GM23338 (cell line): ENCODE measurements at places on chromosomes 3 and 15. TPM values are rescaled to one million over a fixed set of nuclear protein-coding genes. Genes with fewer than 3 reads are reported as not detected.
A peak's percentile ranks its signal among the peaks of the same experiment; 100 is the strongest.

- H3K36me3 ChIP-seq = no peaks in the 10 kb centered on the region
- no peak overlapping the region for H3K4me3 ChIP-seq
- no peak overlapping the region for H3K27ac ChIP-seq
- peaks cover 22% of the 10 kb centered on the region for H3K4me1 ChIP-seq
- no peaks in the 10 kb centered on the region for H3K27me3 ChIP-seq
Observed at GRCh38 chr3:77690284-77690845, 650.5 kb downstream of the ROBO2 start.

GRCh38 chr3:3151513-3151912, 24.8 kb downstream of the TRNT1 start:
- H3K36me3 ChIP-seq = peaks cover 42% of the 10 kb centered on the region
- H3K4me1 ChIP-seq = no peaks in the 10 kb centered on the region
- no peak for DNase-seq
- no peak overlapping the region for H3K4me3 ChIP-seq
- no peak overlapping the region for H3K27ac ChIP-seq
- H3K27me3 ChIP-seq = no peaks in the 10 kb centered on the region

Gene PPCDC
- total RNA-seq = 40.2 and 42.8 TPM in 2 replicates

DNA sequence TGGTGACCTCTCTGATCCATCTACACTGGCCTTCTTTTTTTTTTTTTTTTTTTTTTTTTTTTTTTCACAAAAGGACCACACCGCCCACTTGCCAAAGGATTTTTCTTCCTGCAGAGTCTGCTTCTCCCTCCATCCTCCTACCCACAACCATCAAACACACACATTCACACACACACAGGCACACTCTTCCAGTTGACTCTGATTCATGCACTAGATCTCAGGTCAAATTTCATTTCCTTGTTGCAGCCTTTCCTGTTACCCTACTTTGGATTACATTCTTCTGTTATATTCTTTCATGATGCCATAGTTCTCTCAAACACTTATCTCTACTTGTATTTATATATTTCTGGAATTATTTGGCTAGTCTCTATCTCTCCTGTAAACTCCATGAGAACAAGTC, 133.9 kb downstream of the STAC start:
- peaks cover 4% of the 10 kb centered on the region; the same call in 1 of the 2 replicates for H3K36me3 ChIP-seq
- no peak overlapping the region for H3K27ac ChIP-seq
- H3K4me1 ChIP-seq = no peaks in the 10 kb centered on the region
- H3K27me3 ChIP-seq = no peaks in the 10 kb centered on the region
- H3K4me3 ChIP-seq = no peak overlapping the region
- DNase-seq = no peak

Gene KIF23
- 76.9 and 103 TPM in 2 replicates for total RNA-seq

Gene OXSM
- total RNA-seq = 2.2 and 4.6 TPM in 2 replicates

Gene ZNF501
- total RNA-seq = 6.6 and 8.0 TPM in 2 replicates

Gene ECE2
- 0.24 TPM in 1 of 2 replicates, not detected in the other for total RNA-seq

GRCh38 chr3:71088019-71088708, 495.4 kb downstream of the FOXP1 start:
- no peak overlapping the region; the same call in 1 of the 2 replicates for H3K27ac ChIP-seq
- no peaks in the 10 kb centered on the region for H3K36me3 ChIP-seq
- no peaks in the 10 kb centered on the region for H3K27me3 ChIP-seq
- peaks cover 12% of the 10 kb centered on the region; the same call in 1 of the 2 replicates for H3K4me1 ChIP-seq
- no peak overlapping the region for H3K4me3 ChIP-seq
- no peak for DNase-seq

GRCh38 chr3:115861166-115861733, 237.9 kb downstream of the GAP43 start:
- H3K4me1 ChIP-seq = peaks cover 72% of the 10 kb centered on the region
- peak; percentile 69 for DNase-seq
- no peaks in the 10 kb centered on the region for H3K27me3 ChIP-seq
- H3K27ac ChIP-seq = no peak overlapping the region

- no peaks in the 10 kb centered on the region for H3K36me3 ChIP-seq
- H3K4me3 ChIP-seq = no peak overlapping the region
- H3K27ac ChIP-seq = no peak overlapping the region
- H3K4me1 ChIP-seq = no peaks in the 10 kb centered on the region
Observed at GRCh38 chr3:147921051-147921450, 511.9 kb downstream of the ZIC1 start.

Gene MAN2C1
- total RNA-seq = 129 and 131 TPM in 2 replicates

DNA sequence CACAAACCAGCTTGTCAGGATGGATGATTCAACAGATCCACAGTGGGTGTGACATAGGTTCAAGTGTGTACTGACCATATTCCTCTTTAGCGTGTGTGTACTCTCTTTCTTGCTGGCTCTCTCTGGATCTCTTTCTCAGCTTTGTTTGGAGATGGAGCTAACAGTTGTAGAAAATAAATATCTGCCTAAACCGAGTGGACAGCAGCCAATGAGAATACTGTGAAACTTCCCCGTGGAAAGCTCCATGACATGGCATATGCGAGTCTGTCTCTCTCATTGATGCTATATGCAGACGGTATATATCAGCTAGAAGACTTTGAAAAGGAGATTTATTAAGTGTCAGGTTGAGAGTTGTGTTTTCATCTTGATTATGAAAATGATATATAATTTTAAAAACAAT, 406.5 kb upstream of the SUCLG2 start:
- H3K27me3 ChIP-seq = no peaks in the 10 kb centered on the region
- H3K4me3 ChIP-seq = no peak overlapping the region
- no peaks in the 10 kb centered on the region for H3K36me3 ChIP-seq
- no peak overlapping the region for H3K27ac ChIP-seq
- DNase-seq = no peak
- no peaks in the 10 kb centered on the region for H3K4me1 ChIP-seq

- no peaks in the 10 kb centered on the region for H3K36me3 ChIP-seq
- no peak for DNase-seq
- H3K27me3 ChIP-seq = no peaks in the 10 kb centered on the region
- no peak overlapping the region for H3K27ac ChIP-seq
- H3K4me1 ChIP-seq = no peaks in the 10 kb centered on the region
- H3K4me3 ChIP-seq = no peak overlapping the region
Observed at GRCh38 chr3:124296406-124296805, 304.5 kb upstream of the ROPN1 start.

- no peaks in the 10 kb centered on the region for H3K36me3 ChIP-seq
- DNase-seq = no peak
- no peak overlapping the region for H3K27ac ChIP-seq
- peaks cover 36% of the 10 kb centered on the region for H3K4me1 ChIP-seq
- no peak overlapping the region for H3K4me3 ChIP-seq
Observed at GRCh38 chr3:190019006-190019405, 101.7 kb downstream of the P3H2 start.

- DNase-seq = no peak
- H3K27me3 ChIP-seq = peaks cover 42% of the 10 kb centered on the region
- H3K4me1 ChIP-seq = peaks cover 12% of the 10 kb centered on the region
- H3K27ac ChIP-seq = no peak overlapping the region
- no peaks in the 10 kb centered on the region for H3K36me3 ChIP-seq
Observed at GRCh38 chr15:51736069-51736468, 1.4 kb downstream of the LYSMD2 start.

GRCh38 chr3:21955406-21955805, 204.4 kb upstream of the ZNF385D start:
- no peak overlapping the region for H3K27ac ChIP-seq
- no peaks in the 10 kb centered on the region for H3K36me3 ChIP-seq
- no peaks in the 10 kb centered on the region for H3K27me3 ChIP-seq
- DNase-seq = no peak

DNA sequence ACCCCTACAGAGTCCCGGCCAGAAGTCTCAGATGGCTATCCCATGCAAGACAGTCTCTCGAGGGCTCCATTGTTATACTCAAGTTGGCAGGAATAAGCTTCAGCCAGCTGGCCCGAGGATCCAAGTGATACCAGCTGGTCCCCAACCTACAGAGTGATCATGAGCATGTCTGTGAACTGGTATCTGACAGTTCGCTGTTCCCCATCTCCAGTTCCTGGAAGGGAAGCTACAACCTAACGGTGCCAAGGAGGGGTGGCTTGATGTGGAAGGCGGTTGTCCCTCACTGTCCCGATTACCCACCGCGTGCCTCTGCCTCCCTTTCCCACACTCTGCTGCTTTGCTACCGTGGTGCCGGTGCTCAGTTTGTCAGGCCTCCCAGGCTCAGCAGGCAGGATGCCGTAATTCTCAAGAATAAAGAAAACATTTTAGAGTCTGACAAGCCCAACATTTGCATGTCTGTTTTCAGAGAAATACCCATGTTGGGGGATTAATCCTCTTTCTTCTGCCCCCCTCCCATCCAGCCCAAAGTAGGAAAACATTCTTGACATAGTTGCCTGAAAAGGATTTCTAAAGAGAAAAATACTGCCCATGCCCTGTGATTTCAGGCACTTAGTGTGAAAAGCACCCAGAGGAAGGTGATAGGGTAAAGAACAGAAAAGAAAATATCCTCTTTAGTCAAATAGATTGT, 49.4 kb upstream of the HES1 start:
- H3K27ac ChIP-seq = peak overlapping the region; percentile 58; the same call in 1 of the 2 replicates
- no peak overlapping the region for H3K4me3 ChIP-seq
- H3K36me3 ChIP-seq = no peaks in the 10 kb centered on the region

Gene OSBPL10
- total RNA-seq = 149 and 204 TPM in 2 replicates

GRCh38 chr3:115085197-115085865, 61.8 kb downstream of the ZBTB20 start:
- peaks cover 14% of the 10 kb centered on the region for H3K4me1 ChIP-seq
- no peaks in the 10 kb centered on the region for H3K36me3 ChIP-seq
- no peak overlapping the region for H3K4me3 ChIP-seq
- peak; percentile 57 for DNase-seq

DNA sequence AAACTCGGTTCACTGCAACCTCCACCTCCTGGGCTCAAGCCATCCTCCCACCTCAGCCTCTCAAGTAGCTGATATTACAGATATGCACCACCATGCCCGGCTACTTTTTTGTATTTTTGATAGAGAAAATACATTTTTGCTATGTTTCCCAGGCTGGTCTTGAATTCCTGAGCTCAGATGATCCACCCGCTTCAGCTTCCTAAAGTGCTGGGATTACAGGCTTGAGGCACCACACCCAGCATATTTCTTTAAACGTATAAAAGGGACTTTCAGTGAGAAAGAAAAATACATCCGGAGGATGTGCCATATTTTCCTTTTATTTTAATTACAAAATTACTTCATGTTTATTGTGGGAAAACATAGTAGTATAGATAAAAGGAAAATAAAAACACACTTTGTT, 55.2 kb downstream of the RPL39L start:
- H3K27me3 ChIP-seq = no peaks in the 10 kb centered on the region
- H3K27ac ChIP-seq = peak overlapping the region; percentile 52; the same call in 1 of the 2 replicates
- no peak for DNase-seq
- no peak overlapping the region for H3K4me3 ChIP-seq
- H3K36me3 ChIP-seq = no peaks in the 10 kb centered on the region

Gene ONECUT1
- total RNA-seq = 4.2 and 9.4 TPM in 2 replicates

DNA sequence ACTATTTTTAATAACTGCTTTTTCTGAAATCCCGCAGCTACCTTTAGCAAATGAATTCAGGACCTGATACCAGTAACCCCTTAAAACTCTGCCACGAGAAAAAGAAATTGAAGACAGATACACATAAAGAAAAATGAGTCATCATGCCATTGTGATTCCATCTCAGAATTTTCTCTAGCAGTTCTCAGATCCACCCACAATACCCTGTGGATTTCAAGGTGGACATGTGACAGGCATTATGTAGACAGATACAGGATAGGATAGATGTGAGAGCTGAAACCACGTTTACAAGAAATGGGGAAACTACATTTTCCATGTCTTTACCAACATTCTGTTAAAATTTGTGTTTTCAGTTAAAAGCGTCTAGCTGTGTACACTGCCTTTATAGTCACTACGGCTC, 291.9 kb upstream of the NR2F2 start:
- no peak for DNase-seq
- no peak overlapping the region for H3K27ac ChIP-seq
- H3K4me3 ChIP-seq = no peak overlapping the region
- peaks cover 9% of the 10 kb centered on the region for H3K27me3 ChIP-seq
- H3K4me1 ChIP-seq = peaks cover 12% of the 10 kb centered on the region; the same call in 1 of the 2 replicates

GRCh38 chr3:158845765-158846350, 44.0 kb downstream of the MFSD1 start:
- H3K4me1 ChIP-seq = no peaks in the 10 kb centered on the region
- H3K27ac ChIP-seq = no peak overlapping the region
- H3K36me3 ChIP-seq = no peaks in the 10 kb centered on the region
- DNase-seq = peak; percentile 71

Gene CD96
- not detected in 2 replicates for total RNA-seq

DNA sequence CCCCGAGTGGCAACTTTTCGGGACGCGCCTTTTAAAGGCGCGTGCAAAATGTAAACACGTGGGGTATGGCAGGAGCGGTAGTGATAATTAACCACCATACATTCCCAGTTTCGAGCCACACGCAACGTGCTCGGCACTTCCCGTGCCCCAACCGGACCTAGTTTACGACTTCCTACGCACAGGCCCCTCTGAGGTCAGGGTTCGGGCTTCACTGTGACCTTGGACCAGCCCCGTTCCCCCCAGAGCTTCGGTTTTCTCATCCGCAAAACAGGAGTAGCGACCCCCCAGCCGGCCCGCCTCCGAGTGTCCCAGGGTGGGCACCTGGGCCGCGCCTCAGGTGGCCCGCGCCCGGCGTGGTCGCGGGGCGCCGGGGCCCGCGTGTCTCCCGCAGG, 451 bp downstream of the CHCHD4 start:
- peak overlapping the region; percentile 97 for H3K4me3 ChIP-seq
- DNase-seq = peak; percentile 63
- peaks cover 19% of the 10 kb centered on the region for H3K4me1 ChIP-seq
- no peak overlapping the region; the same call in 1 of the 2 replicates for H3K27ac ChIP-seq
- no peaks in the 10 kb centered on the region; the same call in 1 of the 2 replicates for H3K36me3 ChIP-seq
- H3K27me3 ChIP-seq = no peaks in the 10 kb centered on the region
